ENCODE measurements at places on chromosomes 3 and 15.

DNA sequence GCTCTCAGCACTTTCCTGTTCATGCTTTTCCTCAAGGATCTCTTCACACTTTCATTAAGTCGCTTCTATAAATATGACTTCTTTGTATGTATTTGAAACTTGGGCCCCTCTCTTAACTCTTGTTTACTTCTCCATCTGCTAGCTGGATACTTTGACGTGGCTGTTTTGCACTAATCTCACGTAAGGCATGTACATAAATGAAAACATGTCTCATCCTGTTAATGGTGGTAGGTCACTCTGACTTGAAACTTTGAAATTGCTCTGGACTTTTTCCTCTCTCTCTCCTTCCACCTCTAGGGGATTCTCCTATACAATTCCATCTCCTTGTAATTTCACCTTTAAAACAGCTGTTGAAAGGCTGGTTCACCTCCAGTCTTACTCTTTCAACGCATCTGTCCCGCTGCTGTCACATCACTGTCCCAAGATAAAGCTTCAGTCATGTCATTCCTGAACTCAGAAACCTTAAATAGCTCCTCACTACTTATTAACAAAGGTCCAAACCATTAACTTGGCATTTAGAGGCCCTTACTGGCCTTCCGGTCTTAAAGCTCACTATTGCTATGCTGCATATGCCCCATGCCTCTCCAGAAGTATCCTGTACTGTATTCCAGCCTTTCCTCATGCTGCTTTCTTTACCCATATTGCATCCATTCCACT lies 1.2 kb downstream of the BLOC1S6 start:
- DNase-seq: no peak

DNA sequence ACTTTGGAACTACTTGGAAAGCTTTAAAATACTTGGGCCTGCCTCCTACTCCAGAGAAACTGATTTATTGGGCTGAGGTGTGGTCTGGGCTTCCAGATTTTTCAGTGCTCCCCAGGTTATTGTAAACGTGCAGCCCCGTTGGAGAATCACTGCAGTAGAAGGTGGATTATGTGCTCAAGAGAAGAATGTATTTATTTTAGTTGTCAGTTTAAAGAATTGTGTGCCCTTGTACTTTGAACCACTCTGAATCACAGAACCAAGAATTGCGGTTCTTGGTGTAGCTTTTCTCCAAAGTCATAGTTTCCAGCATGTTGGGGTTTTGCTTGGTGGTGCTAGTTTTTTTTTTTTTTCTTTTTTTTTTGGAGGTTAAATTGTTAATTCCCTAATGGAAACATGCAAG lies 1.6 kb downstream of the TATDN2 start:
- DNase-seq: no peak

DNA sequence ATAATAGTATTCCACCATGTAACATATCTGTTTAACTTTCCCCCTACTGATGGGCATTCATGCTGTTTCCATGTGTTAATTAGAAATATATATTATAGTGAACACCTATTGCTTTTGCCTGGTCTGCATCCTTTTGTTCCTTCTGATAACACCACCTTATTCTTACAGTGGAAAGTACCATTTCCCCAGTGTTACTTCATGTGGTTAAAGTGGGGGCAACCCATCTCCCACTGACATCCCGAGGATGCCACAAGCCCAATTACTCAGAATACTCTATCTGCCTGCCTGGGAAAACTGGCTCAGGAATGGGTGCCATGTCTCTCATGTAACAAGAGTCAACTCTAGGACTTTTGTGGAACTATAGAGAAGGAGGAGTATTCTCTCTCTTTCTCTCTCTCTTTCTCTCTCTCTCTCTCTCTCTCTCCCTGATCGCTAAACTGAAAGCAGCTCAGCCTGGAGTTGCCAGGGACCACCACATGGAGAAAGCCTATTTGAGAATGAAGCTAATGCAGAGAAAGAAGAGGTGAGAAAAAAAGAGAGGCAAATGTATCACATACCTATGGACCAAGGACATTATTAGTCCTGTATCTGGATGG lies 66.4 kb upstream of the PPIB start:
- DNase-seq: no peak

DNA sequence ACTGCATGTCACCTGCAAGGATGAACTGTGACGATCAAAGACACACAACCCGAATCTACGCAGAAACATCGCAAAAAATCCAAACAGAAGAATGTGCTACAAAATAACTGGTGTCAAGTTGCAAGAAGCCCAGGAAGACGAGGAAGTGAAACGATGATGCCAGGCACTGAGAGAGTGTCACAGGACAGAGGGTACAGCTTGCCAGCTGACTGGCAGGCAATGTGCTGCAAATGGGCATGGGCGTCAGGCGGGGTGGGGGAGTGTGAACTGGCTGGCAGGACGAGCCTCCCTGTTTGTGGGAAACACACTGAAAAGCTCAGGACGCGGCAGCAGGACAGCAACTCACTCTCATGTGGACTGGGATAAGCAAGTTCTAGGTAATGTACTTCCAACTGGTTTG lies 28.9 kb upstream of the OCA2 start:
- no peak for DNase-seq

DNA sequence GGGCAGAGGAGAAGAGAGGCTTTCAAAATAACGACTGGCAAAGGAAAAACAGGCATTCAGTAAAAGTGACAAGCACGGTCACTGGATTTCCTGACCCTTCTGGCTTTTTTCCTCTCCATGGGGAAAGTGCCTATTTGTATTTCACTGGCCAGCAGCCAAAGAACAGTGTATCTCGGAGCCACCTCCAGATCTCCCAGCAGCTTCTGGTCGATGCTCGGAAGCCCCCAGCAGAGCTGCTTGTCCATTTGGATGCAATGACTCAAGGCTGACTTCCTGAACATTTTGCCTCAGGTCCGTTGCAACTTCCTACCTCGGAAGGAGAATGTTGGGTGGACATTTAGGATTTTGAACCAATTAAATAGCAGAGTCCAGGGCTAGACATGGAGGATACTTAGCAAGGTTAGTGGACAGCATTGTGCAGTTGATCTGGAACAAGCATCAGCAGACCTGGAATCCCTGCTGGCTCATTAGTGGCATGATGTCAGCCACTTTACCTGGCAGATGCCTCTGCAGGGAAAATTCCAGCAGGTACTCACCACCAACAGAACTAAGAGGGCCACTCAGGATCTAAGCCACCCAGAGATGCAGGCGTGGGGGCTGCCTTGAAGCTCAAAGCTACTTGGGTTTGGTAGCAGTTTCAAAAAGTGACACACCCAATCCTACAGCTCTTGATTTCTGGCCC lies 1.1 kb downstream of the FAM107A start:
- no peak for DNase-seq

GRCh38 chr15:64596701-64597476 lies 136.5 kb downstream of the ZNF609 start:
- DNase-seq: peak; percentile 37

DNA sequence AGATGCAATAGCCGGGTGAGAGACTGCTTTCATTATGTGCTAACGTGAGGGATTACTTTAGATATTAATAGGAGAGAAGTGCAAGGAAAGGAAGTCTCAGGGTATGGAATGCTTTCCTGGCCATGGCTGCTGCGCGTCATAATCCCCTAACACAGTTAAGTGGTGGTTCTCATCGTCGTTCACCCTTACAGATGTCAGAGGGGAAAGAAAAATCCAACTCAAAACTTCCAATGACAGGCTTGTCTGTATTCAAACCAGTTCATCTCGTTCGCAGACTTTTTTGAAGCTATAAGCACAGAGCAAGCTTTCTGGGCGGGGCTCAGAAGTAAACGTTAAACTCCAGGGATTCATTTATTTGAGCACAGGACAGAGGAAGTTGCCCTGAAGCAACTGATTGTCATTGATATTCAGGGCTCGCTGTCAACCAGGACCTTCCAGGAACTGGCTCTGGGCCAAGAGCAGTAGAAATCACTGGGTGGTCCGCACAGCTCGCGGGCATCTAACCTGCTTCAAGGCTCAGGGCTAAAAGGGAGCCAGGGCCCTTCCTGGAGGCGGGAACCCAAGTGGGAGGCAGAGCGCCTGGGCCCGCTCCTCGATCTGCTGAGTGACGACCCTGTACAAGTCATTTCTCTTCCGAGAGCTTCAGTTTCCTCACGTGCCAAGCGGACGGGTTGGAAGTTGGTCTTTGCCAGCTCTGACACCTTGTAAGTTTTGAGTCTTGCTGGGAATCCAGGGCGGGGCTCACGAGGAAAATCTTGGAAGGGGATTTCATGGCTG lies 1.1 kb upstream of the LPP start:
- DNase-seq: no peak

- no peak for DNase-seq
These were observed 6.3 kb upstream of the PXK start for GRCh38 chr3:58326267-58326900.

DNA sequence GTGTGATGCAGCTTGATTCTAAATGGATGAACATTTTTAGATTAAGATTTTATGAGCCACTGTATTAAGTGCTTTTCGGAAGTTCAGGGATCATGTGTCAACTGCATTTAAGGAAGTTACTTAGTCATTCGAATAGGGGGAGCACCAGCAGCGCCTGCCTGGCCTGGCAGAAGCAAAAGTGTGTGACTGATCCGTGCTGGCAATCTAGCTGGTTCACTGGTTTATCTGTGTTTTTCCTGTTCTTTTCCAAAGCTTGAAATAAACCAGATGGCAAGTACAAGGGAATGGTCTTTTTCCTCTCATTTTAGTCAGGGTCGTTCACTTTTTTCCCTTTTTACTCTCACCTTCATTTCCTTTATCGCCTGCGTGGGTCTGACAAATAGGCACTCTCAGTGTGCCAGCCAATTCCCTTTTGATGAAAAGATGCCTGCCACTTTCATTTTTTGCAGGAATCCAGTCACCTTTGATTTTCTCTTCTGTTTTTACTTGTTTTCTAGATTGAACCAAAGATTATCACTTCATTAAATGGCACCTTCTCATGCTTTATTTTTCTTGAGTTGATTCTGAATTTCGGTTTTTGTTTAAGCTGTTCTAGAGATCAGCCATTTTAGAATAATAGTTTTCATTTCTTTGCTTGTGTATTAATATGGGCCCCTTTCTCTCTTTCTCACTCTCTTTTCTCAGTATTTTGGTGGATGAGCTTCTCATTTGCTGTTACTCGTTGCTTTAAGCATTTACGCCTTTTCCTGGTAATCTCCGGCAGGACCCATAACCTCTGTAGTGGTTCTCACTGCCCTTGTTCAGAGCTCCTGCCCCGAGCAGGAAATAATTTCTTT lies 2.8 kb downstream of the ABHD2 start:
- peak; percentile 16 for DNase-seq

DNA sequence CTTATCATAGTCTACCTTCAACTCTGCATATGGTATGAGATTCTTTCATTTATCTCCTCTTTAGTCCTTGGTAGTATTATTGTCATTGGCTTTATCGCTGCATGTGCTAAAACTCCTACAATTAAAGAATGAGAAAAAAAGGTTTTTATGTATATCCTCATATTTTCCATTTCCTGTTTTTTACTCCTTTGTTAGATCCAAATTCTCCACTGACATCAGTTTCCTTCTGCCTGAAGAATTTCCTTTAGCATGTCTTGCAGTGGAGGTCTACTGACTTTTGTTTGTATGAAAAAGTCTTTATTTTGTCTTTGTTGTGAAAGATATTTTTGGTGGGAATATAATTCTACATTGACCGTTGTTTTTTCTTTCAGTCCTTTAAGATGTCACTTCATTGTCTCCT lies 81.0 kb upstream of the TNIK start:
- no peak for DNase-seq

GRCh38 chr3:171548917-171549316 lies 88.7 kb upstream of the TNIK start:
- DNase-seq: no peak

DNA sequence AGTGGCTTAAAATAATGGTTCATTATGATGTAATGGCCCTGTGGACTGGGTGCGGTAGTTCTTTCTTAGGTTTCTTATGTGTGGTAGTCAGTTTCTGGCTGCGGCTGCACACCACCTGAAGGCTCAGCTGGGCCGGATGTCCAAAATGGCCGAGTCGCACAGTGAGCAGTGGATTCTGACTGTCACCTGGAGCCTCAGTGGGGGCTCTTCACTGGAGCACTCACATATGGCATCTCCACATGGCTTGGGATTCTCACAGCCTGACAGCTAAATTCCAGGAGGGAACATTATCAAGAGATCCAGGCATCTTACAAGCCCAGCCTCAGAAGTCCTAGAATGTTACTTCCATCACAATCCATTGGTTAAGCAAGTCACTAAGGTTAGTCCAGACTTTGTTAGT lies 26.8 kb upstream of the ALDH1L1 start:
- no peak for DNase-seq

DNA sequence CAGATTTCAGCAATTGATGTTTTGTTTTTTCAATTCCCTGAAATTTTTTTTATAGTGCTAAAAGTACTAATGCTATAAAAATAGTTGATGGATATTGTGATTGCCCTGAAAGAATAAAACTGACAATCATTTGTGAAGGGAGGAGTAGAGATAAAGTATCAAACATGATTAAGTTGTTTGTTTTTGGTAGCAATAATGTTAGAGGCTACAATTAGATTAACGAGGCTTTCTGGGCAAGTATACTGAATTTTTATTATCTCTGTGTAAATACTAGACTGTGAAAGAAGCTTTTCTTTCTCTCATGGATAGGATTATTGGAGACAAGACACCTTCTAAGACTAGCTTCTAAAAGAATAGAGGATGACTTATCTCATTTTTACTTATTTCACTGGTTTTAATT lies 15.6 kb downstream of the NR1D2 start:
- no peak for DNase-seq

- DNase-seq: no peak
These were observed 27.7 kb upstream of the SSR3 start for GRCh38 chr3:156582532-156583183.

- DNase-seq: no peak
These were observed 133.3 kb downstream of the MDFIC2 start for GRCh38 chr3:70179111-70179510.

GRCh38 chr3:63922491-63923199 lies 10.5 kb upstream of the SCAANT1 start:
- DNase-seq: no peak

DNA sequence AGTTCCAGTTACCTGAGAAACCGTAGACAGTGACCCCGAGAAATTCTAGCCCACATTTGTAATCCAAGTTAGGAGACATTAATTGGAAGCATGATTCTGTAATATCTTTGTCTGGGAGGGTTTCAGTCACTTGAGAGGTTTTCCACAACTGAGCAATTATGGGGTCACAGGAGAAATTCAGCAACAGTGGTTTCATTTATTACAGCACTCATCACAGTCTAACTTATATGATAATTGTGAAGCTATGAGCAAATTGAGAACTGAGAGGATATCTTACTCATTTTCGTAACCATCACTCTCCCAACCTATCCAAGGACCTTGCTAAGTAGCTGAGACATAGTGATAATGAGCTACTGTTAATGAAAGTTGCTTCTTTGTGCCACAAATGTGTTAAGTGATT lies 328.5 kb upstream of the PPP2R3A start:
- DNase-seq: no peak

DNA sequence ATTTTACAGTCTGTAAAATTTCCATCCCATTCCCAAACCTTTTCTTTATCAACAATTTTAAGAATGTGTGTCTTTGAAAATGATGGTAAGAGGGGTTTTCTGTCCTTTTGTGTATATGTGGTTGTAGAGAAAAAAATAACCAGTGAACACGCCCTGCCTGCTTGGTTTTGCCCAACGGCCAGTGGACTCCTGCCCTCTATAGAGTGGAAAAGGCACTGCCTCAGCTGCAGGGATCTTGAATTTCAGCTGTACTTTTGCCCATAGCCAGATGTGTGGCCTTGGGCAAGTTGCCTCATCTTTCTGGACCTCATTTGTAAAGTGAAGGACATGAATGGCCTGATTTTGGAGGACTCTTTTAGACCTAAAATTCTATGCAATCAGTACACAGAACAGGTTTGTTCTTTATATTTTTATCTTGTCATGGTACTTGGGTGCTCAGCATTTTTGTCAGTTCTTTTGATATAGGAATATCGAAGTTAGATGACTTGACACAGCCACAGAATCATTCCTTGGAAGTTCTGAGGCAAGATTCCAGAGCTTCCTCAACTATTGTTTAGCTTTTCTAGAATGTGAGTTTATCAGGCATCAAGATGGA lies 81.0 kb downstream of the CLDN11 start:
- DNase-seq: no peak
